ENCODE measurements at places on chromosomes 11 and 22.
A peak's percentile ranks its signal among the peaks of the same experiment; 100 is the strongest.

DNA sequence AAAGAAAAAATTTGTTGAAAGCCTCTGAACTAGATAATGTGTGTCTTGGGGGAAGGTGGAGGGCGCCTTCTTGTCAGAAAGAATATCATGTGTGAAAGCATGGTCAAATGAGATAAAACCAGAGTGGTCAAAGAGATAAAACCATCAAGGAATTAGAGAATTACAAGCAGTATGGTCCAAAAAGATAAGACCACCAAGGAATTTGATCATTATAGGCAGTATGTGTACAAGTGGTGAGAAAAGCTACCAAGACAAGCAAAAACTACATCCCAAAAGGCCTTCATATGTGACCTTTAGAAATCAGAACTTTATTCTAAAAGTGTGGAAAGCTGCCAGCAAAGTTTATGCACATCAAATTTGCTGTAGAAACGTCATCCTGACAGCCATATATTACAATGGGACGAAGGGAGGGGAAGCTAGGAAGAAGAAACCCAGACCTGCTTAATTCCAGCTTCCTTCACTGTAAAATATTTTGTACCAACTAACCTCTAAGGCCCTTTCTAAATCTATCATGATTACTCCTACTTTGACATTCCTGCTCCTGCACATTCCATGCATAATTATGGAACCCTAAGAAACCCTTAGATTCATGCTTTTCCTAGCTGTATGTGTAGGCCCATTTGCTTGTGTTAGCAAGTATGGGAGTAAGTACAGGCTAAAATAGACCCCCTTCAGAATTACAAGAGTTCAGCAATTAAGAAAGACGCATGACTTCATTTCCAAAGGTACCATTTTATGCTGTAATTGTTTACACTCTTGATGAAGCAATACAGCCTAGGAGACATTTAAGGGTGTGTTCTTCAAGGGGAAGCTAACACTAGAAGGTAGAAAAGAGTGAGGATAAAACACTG is 51.6 kb downstream of the LGR4 start:
- DNase-seq = no peak

DNA sequence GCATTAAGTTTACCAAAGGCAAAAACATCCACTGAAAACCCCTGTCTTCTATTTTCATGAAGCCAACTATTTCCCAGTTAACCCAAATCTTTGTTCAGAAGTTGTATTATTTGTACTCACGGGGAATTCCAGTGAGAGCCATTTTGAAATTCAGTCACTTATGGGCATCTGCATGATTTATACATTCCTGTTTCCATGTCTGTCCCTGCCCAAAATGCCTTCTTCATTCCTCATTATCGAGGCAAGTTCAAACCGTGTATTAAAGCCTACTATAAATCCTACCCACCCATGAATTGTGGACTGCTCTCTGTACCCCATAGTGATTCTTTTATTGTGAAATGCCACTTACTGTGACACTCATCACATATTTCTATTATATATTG is 772.7 kb downstream of the DLG2 start:
- no peak for DNase-seq

- no peak for DNase-seq
Measured at GRCh38 chr11:111402411-111402810, 23.3 kb upstream of the POU2AF1 start.

- no peak for DNase-seq
Measured at GRCh38 chr11:18785411-18785810, 6.2 kb downstream of the PTPN5 start.

DNA sequence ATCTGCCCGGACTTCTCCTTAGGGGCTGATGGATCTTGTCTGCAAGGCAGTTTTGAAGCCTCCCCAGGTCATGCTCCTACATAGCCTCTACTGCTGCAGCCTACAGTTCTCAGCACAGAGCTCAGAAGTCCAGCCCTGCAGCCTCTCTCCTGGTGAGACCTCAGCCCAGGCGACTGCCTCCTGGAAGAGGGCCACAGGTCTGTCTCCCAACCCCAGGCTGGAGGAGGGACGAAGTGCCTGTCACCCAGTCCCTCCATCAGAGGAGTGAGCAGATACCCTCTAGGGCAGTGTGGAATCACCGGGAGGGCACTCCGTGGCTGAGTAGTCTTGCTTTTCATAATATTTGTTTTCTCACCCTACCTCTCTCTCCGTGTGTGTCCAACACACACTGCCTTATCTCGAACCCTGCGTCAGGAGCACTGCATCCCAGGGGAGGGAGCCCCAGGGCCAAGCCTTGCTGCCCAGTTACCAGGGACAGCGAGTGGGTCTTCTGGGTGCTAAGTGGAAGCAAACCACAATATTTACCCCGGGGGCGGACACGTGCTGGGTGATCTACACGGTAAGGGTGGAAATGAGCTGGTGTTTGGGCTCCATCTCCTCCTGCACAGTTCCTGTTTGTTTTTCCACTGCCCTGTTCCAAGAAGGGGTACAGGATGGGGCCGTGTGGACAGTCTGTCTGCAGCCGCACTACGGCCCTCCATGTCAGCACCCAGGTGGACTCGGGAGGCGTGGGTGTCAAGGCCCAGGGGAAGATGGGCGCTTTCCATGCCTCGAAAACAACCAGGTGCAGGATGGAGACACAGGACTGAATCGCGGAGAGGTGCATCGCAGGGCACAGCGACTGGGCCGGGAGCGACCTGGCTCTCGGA is 133.7 kb upstream of the HSD17B12 start:
- DNase-seq = no peak

DNA sequence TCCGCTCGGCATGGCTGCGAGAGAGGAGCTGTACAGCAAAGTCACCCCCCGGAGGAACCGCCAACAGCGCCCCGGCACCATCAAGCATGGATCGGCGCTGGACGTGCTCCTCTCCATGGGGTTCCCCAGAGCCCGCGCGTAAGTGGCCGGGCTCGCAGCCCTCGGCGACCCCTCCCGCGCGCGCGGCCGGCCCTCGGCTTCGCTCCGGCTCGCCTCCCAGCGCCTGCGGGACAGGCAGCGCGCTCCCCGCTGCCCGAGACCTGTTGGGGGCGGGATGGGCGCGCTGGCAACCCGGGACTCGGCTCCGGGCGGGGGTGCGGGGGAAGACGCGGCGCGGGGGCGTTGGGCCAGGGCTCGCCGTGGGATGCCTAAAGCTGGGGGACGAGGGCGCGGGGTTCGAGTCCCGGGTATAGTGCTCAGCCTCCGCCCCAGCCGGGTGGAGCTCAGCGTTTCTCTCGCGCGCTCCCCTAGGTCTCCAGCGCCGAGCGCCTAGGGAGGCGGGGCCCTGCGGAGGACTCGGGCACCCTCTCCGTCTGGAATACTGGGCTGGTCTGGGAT is 630 bp downstream of the UBASH3B start:
- DNase-seq = peak; percentile 68

- no peak for DNase-seq
Measured at GRCh38 chr22:29079218-29079901, 6.5 kb downstream of the KREMEN1 start.

DNA sequence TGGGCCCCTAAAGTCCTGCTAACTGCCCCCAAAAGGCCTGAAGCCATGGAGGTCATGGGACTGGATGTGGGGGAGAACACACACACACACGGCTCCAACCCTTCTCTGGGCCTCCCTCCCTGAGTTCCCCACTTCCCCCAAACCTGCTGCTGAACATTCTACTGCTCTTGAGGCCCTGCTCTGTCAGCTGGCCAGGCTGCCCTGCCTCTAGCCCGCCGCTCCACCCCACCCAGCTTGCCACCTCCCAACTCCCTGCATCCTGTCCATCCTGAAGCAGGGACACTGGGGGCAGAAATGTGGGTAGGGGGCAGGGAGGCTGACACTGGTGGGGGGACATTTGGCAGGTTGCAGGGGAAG is 1.0 kb downstream of the KCNJ4 start:
- no peak for DNase-seq

DNA sequence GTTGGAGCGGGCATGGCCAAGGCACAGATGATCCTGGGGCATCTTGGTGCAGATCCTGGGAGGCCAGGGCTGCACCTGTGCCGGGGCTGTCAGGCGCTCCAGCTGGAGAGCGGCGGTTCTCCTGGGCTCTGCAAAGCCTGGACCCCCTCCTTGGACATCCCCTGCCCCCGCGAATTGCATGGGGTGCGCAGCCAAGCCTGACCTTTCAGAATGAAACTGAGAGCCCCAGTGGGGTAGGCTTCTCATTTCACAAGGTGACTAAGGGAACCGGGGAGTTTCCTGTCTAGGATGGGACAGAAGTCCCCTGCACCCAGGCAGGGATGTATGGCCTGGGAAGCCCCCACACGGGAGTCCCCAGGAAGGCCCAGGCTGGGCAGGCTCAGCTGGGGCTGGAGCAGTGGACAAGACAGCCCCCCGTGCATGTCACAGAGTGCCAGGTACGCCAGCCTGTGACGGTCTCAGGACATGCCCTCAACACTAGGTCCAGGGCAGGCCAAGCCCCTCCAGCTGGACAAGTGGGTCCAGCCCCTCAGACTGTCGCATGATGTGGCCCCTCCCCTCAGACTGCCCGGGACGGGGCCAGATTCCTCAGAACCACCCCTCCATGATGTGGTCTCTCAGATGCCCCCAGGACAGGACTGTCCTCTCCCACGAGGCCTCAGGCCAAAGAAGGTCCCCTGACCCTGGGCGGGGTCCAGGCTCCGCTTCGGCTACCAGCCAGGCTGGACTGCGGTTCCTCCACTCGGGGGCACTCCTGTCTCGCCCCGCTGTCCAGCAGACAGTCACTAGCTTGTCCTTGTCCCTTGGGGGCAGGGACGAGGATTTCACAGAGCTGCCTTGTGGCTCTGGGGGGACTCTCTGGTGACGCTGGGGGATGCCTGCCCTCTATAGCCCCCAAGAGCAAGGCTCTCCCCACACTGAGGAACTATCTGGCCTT is 2.3 kb downstream of the LSP1 start:
- peak; percentile 80 for DNase-seq

DNA sequence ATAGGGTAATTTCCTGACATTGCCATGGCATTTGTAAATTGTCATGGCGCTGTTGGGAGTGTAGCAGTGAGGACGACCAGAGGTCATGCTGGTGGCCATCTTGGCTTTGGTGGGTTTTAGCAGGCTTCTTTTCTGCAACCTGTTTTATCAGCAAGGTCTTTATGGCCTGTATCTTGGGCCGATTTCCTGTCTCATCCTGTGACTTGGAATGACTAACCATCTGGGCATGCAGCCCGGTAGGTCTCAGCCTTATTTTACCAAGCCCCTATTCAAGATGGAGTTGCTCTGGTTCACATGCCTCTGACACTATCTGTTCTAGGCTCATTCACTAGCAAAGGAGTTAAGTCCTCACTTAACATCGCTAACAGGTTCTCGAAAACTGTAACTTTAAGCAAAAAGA is 1374.2 kb downstream of the FAM181B start:
- no peak for DNase-seq

DNA sequence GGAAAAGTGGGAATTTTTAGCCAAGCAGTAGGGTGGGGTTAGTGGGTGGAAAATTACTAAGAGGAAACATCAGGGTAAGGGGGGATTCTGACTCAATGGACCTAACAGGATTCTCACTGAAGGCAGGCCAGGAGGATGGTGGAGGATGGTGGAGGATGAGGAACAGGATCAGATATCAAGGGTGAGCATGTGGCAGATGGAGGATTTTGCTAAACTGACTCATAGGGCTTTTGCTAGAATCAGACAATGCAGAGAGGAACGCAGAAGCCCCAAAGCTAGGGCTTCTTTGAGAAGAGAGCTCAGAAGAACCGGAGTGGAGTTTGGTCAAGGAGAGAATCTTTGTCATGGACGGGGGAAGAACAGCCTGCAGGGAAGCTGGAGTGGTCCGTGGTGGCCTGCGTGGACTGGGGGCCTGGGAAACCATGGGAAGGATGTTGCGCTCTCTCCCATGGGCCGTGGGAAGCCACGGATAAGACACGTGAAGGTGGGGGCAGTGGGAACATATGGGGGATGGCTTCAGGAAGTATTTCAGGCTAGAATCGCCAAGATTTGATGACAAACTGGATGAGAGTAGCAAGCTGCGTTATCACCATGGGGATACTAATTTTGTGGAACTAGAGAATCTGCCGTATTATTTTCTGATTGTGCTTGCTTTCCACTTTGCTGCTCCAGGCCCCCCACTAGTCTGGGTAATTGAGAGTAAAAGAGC is 165.2 kb downstream of the LDLRAD3 start:
- no peak for DNase-seq

GRCh38 chr11:60872124-60872960 is 5.0 kb downstream of the ZP1 start:
- no peak for DNase-seq

GRCh38 chr11:9455722-9456121 is 5.1 kb upstream of the ZNF143 start:
- DNase-seq = no peak

- DNase-seq = peak; percentile 76
Measured at GRCh38 chr11:9601037-9601875, 27.8 kb downstream of the WEE1 start.

DNA sequence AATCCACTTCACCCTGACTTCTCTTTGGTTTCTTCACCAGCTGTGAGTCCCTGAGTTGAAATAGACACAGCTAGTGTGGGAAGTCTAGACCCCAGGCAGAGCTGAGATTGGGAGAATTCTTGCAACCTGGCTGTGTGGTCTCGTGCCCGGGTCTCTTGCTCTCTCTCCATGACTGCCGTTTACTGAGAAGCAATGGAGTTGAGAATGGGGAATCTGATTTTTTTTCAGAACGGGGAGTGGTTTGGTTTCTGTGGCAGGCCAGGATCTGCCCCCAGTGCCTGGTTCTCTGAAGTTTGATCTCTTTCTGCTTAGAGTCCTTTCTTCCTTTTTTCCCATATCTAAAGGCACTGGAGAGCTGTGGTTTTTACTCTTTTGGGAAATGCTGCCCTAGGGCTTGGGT is 1.5 kb downstream of the SIDT2 start:
- DNase-seq = no peak

GRCh38 chr11:122852074-122852795 is 13.9 kb downstream of the CRTAM start:
- DNase-seq = no peak

DNA sequence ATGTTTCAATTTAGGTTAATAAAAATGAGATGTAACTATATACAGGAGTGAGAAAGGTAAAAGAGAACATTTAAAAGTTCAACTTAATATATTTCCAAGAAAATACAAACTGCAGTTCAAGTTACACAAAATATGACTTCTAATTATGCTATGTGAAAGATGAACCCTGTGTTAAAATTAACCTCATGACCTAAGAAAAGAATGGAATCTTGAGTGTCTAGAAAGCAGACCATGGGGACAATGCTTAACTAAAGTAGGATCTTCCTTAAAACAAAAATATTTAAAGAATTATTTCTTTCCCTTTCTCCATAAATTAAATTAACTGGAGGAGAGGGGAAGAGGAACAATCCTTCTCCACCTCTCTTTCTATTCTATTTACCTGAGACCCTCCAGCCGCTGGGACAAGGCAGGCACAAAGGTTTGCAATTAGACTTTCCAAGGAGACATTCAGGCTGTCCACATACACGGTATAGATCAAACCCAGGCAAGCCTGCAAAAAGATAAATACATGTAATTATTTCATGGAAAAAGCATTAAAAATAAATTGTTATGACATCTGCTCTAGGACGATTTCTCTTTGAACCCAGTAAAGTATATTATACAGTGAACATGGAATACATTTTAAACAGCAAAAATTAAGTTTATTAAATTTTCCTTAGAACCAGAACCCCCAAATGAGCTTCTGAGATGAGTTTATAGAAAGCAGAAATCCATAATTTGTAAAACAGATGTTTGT is 264.5 kb downstream of the SBF2 start:
- no peak for DNase-seq

- no peak for DNase-seq
Measured at GRCh38 chr11:34567733-34568132, 53.2 kb upstream of the EHF start.

- peak; percentile 85 for DNase-seq
Measured at GRCh38 chr11:61897387-61898246, 6.3 kb upstream of the FADS3 start.

All from stimulated activated naive CD8-positive, alpha-beta T cell treated with anti-CD3 and anti-CD28 coated beads, Interleukin-15, Interleukin-2, amounts not matched to agents 100 U/mL and 50 U/mL, for 24 hours (primary cell).